Keratinocyte (primary cell): ENCODE measurements at places on chromosomes 16 and 17.

DNA sequence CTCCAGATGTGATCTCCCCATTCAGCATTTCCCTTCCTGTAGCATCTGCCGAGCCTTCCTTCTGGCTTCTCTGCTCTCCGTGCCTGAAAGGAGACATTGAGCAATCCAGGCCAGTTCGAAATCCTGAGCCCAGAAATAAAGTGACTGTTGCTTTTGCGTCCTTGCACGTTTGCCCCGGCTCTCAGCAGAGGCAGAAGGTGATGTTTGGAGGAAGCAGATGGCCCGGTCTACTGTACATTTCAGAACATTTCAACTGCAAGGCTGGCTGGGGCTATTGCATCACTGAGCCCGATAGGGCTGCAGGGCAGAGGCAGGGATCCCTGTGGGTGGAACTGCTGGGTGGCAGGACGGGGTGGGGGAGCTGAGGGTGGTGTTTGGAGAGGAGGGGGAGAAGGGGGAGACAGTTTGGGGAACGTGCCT lies 29.4 kb downstream of the IRF8 start:
- no peak for DNase-seq

DNA sequence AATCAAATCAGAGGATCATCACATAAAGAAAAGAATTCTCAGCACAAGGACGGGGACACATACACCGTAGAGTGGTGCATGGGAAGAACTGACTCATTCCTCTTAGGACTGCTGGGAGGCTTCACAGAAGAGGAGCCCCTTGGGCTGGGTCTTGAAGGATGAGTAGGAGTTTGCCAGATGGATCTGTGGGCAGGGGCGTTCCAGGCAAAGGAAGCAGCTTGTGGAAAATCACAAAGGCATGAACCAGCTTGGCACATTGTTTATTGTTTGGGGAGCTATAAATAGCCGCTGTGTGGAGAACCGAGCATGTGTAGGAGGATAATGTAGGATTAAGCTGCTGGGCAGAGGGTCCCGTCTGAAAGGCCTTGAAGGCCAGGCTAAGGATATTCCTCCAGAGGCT lies 5.1 kb upstream of the SLC16A11 start:
- no peak for DNase-seq

DNA sequence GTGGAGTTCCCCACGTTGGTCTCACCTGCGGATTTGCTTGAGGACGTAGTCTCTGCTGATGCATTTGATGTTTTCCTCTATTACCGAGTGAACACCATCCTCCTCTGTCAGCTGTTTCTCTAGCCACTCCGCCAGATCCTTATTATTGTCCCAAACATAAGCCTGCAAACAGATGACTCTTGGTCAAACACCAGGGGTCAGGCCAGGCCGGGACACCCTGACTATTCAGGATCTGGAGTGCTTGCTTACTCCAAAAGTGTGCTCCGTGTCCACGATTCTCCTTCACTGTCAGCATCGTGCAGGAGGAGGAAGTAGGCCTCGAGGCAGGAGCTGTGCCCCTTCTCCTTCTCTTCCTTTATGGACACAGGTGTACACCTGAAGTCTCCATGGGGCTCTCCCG lies 140.2 kb downstream of the AATF start:
- no peak for DNase-seq

- DNase-seq = no peak
Measured at GRCh38 chr17:82565551-82565950, 46.0 kb downstream of the FOXK2 start.

DNA sequence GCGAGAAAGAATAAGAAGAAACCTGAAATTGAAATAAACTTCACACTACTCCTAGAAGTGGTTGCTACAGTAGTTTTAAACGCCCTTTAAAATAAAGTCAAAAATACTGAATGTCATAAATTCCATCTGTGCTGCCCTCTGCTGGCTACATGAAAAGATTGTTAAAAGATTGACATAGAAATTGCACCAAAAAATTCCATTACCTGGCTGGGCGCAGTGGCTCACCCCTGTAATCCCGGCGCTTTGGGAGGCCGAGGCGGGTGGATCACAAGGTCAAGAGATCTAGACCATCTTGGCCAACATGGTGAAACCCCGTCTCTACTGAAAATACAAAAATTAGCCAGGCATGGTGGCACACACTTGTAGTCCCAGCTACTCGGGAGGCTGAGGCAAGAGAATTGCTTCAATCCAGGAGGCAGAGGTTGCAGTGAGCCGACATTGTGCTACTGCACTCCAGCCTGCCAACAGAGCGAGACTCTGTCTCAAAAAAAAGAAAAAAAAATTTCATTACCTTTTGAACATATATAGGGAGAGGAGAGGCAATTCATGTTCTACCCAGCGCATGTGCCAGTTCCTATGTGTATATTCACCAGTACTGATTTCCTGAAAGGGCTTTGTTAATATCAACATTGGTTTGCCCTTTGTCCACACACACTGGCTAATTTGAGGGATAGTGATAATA lies 36.5 kb downstream of the CYTH1 start:
- no peak for DNase-seq

- DNase-seq = no peak
Measured at GRCh38 chr16:87580855-87581261, 21.4 kb upstream of the JPH3 start.

DNA sequence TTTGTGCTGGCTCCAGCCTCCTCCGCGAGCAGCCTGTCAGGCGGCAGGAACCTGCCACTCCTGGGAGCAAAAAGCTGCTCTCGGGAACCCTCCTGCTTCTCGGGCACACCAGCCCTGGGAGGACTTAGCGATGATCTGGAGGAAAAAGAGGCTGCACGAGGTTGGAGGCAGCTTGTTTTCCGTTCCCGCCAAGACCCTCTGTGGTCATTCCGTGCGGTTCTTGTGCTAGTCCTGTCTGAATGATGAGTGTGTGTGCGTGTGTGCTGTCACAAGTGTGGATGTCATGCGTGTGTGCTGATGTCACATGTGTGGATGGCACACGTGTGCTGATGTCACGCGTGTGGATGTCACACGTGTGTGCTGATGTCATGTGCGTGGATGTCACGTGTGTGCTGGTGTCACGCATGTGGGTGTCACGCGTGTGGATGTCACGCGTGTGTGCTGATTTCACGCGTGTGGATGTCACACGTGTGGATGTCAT lies 150.0 kb downstream of the NPIPB11 start:
- DNase-seq = no peak

GRCh38 chr17:42198897-42199296 lies 4.6 kb upstream of the GHDC start:
- no peak for DNase-seq

DNA sequence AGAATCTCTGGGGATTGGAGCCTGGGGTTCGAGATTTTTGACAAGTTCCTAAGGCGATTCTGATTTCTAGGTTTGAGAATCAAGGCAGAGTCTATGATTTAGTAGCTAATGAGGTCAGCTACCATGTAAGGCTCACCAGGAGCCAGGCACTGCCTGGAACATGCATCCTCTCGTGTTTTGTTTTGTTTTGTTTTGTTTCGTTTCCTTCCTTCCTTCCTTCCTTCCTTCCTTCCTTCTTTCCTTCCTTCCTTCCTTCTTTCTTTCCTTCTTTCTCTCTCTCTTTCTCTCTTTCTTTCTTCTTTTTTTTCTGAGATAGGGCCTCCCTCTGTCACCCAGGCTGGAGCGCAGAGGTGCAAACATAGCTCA lies 39.1 kb downstream of the SRCIN1 start:
- DNase-seq = no peak

DNA sequence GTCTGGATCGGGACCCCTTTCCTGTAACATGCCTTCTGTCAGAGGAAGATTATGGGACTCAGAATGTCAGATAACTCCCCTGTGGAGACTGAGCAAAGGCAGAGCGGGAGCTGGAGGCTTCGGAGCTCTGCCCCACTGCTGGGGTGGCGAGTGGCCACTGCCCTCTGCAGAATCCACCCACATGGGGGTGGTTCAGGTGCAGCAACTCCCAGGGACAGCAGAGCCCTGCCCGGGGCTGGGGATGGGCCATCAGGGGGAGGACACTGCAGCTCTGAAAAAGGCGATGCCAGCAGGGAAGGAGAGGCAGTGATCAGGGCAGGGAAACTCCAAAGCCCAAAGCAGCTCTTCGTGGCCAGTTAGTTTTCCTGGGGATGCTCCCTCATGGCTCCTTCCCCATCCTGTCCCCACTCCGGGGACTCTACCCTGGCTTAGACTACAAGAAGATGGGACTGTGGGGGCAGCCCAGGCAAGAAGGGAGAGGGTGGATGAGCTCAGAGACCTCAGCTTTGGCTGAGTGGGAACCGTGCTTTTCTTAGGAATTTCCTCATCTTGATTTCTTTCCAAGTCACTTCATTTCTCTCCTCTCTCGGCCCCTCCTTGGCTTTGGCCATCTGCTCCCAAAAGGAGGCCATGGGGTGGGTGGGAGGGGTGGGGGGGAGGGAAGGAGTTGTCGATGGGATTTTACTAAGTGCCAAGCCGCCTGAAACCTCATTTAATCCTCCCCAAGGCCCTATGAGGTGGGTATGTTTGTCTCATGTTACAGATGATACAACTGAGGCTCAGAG lies 4.0 kb downstream of the CA4 start:
- DNase-seq = no peak

- DNase-seq = no peak
Measured at GRCh38 chr16:17301593-17302135, 169.1 kb downstream of the XYLT1 start.

GRCh38 chr17:28902819-28903545 lies at the start of gene DHRS13:
Gene DHRS13, minus strand, starts transcription at chr17:28903079. Its CDS starts 135 bp downstream, at chr17:28902944.
- peak; percentile 84 for DNase-seq

GRCh38 chr17:39938140-39938869 lies 10.8 kb downstream of the LRRC3C start:
- DNase-seq = no peak

- DNase-seq = no peak
Measured at GRCh38 chr17:82050761-82051641, 610 bp downstream of the RFNG start.

DNA sequence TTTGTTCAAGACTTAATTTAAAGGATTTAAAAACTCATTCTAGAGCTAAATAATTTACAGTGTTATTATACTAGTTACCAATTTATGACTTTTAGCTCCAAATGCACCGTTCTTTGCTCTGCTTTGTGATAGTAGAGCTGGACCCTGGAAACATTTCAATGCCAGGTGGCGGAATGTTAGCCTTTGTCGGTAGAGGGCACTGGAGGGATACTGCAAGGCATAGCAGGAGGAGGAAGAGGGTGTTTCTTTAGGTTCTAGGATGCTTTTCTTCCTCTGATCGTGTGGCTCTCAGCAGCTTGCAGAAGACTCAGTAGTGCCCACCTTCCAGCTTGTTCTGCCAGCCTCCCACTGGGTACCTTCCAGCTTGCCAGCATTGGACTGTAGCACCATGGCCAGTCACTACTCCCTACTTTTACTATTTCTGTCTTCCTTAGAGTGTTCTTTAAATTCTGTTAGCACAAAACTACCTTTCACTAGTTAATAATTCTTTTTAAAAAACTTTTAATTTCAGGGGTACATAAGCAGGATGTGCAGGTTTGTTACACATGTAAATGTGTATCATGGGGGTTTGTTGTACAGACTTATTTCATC lies 325.3 kb downstream of the UTP18 start:
- no peak for DNase-seq

DNA sequence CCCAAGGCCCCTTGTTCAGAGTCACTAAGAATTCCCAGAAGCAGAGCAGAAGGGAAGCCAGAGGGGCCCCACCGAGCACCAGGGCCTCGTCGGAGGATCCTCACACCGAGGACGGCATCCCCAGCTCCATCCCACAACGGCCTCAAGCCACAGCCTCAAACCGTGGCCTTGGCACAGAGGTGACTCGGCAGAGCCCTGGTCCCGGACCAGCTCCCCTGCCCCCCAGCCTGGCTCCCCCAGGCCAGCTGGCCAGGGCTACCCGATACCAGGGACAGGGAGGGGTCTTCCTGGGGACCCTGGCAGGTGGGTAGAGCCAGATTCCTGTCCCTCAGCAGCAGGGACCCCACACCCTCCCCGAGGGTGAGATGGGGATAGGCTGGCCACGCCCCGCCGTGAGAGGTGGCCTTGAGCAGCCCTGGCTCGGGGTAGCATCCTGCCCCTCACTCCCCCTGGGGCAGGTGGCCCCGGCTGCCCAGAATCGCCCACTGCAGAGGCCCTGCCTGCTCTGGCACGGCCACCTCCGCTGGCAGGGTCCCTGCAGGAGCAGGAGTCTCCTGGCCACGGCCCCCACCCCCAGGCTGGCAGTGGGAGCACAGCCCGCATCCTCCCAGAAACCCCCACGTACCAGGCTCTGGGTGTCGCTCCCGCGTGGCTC lies 5.6 kb upstream of the PVALEF start:
- no peak for DNase-seq

- DNase-seq = no peak
Measured at GRCh38 chr17:39548494-39549225, 59.1 kb downstream of the NEUROD2 start.

- no peak for DNase-seq
Measured at GRCh38 chr17:79939755-79940458, 95.8 kb downstream of the TBC1D16 start.

GRCh38 chr17:302300-302698 lies 50.3 kb downstream of the RPH3AL start:
- DNase-seq = no peak

DNA sequence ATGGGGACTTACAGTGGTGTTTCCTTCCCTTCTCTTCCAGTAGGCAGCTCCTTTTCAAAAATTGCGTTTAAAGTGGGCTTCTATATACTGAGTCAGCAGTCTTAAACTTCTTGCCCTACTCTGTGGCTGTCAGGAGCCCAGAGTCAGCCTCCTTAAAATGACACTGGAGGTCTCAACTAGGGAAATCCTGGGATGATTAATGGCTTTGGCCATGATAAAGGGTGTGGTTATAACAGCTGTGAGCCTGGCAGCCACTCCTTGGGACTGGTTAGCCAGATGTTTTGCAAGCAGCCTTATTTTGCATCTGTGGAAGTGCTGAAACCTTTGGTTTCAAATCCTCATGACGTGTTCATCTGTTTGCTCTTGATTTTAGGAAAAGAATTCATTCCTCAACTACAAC lies 25.0 kb downstream of the TAC4 start:
- DNase-seq = no peak

DNA sequence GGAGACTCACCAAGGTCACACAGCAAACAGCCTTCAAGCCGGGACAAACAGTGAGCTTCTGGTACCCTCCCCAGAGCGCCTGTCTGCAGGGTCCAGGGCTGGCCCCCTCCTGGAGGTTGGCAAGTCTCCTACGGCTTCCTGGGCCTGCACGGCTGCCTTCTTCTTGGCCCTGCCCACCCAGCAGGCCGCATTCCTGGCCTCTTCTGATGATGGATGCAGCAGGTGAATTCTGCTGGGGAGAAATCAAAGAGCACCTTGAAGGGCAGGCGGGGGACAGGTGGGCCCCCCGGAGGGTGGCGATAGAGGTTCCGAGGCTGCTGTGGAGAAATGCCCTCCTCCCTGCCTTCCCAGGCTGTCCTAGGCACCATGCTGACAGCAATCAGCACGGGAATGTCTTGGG lies 3.8 kb upstream of the NOS2 start:
- no peak for DNase-seq

DNA sequence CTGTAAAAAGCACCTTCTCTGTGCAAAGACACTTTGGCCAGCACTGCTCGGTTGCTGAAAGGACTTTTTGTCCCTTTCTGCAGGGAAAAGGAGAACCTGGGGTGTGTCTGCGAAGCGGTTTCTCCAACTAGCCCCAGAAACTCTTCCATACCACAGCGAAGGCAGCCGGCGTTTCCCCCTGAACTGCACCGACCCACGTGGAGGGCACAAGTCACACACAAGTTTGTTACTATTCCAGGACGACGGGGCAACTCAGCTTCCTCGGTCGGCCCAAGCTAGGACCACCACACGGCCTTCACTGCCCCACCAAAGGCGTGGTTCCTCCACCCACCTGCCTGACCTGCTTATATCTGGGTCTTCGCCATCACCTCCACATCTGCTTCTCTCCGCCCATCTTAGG lies 1.9 kb downstream of the RTN4RL1 start:
- DNase-seq = no peak
